Left ventricle myocardium superior (tissue), 1 donor: ENCODE measurements at places on chromosomes 7 and 10.

GRCh38 chr7:13198036-13198435 is 510.6 kb downstream of the ARL4A start:
- no peak for DNase-seq

DNA sequence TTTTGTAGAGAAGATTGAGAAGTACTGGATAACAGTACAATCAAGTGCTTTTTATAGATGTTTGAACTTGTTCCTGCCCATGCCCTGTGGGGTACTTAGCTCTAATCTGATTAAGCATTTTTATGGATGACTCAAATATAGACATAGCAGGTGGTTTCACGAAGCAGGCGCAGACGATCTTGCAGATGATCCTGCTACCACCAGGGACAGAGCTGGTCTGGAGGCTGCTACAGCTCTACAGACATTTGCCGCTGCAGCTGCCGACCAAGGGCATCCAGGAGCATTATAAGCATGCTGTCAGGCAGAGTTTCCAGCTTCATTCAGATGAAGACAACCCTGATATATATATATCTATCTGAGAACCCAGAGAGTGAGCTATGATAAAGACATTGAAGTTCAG is 650.4 kb downstream of the NXPH1 start:
- DNase-seq: no peak

DNA sequence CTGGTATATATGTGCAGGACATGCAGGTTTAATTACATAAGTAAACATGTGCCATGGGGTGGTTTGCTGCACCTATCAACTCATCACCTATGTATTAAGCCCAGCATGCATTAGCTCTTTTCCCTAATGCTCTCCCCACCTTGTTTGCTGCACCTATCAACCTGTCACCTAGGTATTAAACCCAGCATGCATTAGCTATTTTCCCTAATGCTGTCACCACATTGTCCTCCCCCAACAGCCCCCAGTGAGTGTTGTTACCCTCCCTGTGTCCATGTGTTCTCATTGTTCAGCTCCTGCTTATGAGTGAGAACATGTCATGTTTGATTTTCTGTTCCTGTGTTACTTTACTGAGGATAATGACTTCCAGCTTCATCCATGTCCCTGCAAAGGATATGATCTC is 300.5 kb downstream of the ANKRD7 start:
- no peak for DNase-seq

GRCh38 chr10:5910323-5911100 is 20.5 kb downstream of the FBH1 start:
- DNase-seq: peak; percentile 47

DNA sequence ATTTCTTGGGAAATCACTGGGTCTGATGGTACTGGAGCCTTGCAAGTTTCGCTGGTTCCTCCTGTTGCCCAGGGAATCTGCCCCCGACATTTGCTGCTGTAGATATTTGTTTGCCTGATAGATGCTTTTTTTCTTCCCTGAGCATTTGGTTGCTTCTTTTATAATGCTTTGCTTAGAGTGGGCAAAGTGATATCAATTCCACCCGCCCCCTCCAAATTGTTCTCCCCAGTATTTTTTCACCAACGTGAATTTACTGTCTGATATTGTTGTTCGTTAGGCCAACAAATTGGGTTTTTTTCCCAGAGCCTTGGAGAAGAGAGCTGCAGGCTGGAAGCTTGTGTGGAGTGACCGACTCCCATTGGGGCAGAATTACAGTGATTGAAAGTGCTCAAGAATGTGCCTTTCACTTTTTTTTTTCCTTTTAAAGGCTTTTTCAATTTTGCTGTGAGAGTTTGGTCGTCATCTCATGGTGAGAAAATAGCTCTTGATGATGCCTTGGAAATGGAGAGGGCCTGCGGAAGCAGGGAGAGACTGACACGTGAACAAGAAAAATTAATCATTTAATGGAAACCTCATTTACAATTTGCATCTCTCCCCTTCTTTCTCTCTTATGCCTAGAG is 2.5 kb downstream of the GRK5 start:
- DNase-seq: no peak

GRCh38 chr7:94451187-94451586 is 56.5 kb downstream of the COL1A2 start:
- no peak for DNase-seq

DNA sequence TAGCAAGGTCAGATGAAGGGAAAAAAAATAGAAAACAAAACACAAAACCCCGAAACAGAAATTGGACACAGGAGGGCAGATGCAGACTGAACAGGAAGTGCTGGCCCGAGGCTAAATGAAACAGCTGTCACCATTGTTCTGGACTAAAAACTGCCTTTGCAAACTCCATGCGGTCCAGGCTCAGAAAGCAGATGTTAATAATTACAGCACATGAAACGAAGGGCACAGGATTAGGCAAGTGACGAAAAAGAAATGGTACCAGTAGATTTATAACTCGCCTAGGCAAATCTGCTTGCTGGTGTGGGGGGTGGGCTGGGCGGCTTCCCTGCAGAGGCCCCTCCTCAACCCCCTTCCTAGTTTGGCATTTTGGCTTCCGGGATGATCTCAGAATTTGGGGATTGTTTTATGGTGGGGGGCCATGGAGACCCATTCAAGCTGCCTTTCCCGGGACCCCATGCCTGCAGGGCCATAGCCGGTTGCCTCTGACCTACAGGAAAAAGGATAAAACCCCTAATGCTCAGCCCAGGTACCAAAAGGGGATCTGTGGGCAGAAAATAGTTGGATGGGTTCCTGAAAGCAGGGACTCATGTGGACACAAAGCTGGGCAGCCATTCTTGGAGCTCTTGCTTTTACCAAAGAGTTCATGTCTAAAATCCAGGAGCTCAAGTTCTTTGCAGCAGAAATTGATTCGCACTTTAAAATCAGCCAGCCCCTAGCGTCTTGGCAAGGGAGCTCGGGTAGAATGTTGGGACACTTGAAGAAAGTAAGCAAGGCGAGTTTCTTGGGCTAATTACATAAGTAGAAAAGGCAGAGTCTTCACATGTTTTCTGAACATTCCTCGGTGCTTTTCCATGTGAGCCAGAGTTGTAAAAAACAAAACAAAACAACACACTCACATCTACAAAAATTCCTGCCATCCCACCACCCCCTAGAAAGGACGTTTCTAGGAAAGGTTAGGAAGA is 39.0 kb upstream of the EMX2 start:
- DNase-seq: no peak

GRCh38 chr10:34047389-34047788 is 712.9 kb upstream of the NRP1 start:
- no peak for DNase-seq

- peak; percentile 21 for DNase-seq
Measured at GRCh38 chr7:2163600-2164555, 68.9 kb downstream of the MAD1L1 start.

DNA sequence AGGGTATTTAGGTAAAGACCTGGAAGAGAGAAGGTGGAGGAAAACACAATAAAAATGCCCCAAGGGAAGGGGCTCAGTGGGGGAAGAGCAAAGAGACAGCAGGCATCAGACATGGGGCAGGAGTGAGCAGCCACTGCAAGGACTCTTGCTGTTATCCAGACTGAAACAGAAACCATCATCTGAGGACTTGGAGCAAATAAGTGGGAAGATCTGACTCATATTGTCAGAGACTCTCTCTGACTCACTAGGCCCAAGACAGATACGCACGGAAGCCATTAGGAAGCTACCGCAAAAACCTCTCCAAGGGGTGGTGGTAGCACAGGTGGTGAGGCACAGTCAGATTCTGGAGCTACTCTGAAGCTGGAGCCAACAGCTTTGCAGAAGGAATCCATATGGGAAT is 110.7 kb downstream of the RNF32 start:
- no peak for DNase-seq

DNA sequence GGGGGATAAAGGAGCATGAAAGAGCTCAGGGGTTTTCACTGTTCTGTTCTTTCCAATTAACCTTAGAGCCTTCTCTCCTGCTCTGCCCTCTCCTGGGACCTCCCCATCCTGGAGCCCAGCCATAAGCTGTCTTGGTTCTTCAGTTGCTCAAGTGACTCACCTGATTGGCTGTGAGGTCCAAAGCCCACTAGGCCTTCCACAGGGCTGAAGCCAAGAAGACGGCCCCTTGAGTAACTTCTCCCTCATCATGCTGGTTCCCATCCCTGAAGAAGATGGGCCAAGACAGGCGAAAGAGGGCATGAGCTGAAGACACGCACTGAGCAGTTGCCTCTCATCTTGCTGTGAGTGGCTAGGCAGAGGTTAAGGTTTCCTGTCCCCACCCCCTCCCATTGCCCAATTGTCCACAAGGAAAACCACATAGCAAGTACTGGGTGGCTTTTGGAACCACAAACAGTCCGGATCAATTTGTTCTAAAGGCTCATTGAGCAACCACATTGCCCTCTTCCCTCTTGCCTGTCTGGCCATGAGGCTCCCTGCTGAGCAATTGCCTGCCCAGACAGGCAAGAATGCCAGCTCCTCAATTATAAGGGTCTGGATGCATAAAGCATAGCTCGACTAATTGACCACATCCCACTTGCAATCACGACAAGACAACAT is 43.9 kb upstream of the GPAM start:
- DNase-seq: no peak

DNA sequence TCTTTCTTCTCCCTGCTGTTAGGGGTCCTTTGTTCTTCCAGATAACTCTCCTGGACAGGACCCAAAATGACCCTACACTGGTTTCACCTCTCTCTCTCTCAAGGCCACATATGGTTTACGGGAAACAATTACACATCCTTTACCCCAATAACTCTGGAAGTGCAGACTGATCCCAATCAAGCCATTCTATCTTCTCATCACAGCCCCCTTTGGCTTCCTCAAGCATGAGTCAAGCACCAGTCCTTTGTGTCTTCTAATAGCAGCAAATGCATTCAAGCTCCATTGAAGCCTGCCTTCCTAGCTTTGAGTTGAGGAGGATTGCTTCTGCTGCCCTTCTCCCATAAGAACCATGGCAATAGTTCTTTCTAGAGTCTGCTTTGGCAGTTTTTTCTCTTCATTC is 20.2 kb downstream of the C10orf67 start:
- DNase-seq: no peak

GRCh38 chr10:71392791-71393781 is 3.6 kb upstream of the CDH23 start:
- DNase-seq: no peak

DNA sequence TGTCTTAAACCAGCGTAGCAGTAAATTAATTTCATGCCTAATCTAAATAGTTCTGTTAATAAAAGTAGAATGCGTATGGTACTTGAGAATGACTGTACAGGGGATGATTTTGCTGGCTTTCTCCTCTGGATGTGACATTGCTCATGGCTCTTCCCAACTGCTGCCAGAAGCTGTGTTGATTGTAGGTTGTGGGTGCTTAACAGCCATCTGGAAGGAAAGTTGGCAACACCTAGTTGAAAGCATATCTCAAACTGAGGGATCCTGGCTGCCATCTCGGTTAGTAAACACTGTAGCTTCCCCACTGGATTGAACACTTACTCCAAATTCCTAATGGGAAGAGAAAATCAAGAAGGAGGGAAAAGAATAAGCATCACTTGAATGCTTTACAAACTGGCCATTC is 130.9 kb downstream of the NXPH1 start:
- no peak for DNase-seq

DNA sequence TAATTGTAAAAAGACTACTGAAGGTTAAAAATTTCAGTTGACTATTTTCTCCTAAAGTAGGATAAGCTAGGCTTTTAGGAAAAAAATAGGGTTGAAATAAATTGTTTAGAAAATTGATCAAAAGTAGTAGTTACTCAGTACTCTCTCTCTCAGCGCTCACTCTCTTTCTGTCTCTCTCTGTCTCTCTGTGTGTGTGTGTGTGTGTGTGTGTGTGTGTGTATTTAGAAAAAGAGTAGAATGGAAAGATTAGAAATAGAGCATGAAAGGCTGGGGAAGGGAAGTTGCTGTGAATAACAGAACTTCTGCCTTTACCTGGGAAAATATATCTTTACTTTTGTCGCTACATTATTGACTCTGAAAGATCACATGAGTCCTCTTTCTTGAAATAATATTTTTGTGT is 20.6 kb downstream of the ADK start:
- DNase-seq: no peak

- no peak for DNase-seq
Measured at GRCh38 chr10:22534849-22535604, 179.4 kb downstream of the PIP4K2A start.

GRCh38 chr7:134343136-134343535 is 26.4 kb upstream of the SLC35B4 start:
- DNase-seq: no peak

DNA sequence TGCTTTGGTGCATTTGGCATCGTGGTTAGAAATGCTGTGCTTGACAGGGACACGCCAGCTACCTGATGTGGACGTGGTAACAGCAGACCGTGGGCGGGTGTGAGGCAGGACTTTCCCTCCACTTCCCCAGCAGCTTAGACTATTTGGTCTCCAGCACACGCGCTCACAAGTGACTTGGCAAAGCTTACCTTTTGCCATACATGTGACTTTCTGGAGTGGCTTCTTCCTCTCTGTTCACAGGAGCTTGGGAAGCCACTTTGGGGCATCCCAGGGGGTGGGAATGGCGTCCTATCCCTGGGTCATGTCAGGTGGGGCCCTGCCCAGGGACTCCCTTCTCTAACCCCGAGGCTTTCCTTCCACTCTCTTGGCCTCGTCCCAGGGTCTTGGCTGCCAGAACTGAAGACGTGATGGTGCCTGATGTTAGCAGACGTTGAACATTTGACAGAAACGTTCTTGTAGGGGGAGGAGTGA is 228.7 kb upstream of the KLF6 start:
- DNase-seq: peak; percentile 47

- no peak for DNase-seq
Measured at GRCh38 chr7:47531584-47532492, 50.1 kb downstream of the TNS3 start.

DNA sequence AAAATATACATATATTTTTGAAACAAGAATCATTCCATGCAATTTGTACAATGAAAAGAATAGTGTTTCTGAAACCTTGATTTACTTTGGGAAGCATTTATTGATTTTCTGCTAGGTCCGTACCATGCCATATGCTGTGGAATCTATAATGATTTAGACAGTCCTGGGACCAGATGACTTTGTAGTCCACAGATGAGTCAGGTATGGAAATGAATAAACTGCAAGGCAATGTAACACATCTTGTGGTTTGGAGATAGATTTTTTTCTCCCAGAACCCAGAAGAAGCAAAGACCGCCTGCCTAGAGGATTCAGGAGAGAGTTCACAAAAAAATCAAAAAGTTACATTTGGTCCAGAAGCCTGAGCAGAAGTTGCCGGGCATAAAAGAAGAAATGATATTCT is 190.4 kb downstream of the GPR37 start:
- no peak for DNase-seq

DNA sequence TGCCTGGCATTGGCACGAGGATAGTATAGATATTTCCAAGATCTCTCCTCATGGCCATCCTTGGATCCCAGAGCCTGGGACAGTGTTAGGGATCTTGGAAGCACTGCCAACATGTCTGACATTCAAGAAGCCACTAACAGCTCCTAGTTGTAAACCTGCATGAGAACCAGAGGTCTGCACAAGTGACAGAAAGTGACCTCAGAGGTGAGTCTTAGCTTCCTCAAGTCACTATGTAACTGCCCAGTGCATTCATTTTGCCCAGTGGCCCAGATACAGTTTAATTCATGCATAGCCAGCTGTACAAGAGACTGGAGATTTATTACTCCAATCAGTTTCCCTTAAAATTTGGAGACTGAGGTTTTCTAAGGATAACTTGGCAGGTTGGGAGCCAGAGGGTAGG is 16.7 kb downstream of the SUGCT start:
- DNase-seq: no peak

- no peak for DNase-seq
Measured at GRCh38 chr7:138125598-138126111, 49.4 kb downstream of the AKR1D1 start.
